ENCODE measurements at places on chromosomes 16 and 17.

DNA sequence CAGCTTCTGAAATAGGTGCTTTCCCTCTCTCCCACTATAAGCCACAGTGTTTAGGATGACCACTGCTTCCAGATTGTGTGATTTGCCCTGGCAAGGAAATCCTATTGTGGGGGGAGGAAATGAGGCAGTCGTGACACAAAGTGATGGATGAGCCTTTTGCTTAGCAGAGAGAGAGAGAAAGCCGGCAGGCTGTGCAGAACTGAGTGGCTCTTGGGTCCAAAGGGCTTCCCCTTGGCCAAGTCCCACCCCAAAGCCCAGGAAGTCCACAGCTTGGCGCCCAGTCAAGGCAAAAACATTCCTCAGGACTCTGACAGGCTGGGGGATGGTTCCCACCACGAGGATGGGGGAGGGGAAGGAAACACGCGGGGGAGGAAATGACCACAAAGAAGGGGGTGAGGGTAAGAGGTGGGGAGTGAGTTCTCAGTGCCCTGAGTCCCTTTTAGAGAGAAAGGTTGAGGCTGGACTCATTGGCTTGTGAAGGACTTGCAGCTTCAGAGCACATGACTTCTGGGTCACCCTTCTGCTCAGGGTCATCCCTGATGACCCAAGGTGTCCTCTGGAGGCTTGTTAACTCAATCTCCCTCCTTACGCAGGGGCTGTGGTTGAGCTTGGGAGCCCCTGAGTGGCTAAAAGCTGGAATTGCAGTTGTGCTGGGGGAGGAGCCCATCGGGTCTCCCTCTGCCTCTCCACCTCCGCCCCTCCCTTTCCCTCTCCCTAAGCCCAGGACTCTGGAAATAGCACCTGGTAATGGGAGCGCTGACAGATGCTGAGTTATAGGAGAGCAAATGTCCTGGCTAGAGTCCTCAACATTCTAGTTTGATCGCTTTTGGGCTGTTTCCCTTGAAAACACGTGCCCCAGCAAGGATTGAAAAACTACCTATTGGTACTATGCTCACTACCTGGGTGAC is 10.3 kb upstream of the MSL1 start:
- peak; percentile 61 for DNase-seq

DNA sequence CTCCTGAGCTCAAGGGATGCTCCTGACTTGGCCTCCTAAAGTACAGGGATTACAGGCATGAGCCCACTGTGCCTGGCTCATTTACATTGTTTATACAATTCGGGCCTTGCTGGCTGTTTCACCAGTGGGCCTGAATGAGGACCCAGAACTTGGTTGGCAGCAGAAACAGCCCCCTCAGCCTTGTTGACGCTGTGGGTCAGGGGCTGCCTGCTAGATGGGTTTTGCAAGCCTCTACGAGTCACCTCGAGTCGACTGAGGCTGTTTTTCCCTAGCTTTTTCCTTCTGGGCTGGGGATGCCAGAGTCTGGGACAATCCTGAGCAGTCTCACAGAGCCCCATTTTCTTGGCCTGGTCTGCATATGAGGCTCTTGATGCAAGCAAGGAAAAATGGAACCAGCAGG is 16.1 kb downstream of the PPL start:
- no peak for DNase-seq

GRCh38 chr17:58755269-58755576 is 431 bp upstream of the PPM1E start:
- DNase-seq: peak; percentile 15

DNA sequence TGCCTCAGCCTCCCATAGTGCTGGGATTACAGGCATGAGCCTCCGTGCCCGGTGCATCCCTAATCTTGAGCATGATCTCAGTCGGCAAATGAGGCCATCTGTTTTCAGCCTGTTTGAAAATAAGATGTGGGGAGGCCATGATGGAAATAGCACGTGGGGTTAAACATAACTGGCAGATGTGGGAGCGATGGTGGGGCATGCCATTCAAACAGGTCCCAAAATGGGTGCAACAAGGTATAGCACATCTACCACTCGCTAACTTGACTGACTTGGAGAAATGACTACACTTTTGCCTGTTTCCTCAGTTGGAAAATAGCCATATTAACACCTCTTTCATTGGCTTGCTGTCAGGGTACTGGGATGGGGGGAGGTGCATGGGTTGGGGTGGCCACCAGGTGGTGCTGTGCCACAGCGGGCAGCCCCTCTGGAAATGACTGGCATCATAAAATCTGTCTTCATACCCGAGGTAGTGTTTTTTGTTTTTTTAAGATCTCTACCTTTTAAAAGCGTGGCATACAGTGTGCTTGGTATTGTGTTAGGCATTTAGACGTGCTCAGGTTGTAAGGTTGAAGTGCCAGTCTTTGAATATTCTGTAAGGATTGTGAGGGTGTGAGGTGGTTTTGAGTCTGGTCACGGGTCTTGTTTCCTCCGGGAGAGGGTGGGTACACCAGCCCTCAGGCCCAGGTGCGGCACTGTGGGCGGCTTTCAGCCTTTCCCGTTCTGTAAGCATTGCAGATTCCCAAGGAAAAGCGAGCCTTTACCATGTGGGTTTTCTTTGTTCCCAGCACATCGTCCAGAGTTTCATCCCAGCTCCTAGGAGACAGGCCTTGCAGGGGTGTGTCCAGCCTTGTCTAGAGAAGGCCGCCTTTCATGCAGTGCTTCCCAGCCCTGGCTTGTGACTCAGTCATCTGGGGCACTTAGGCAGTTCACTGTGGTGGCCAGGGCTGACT is 2.9 kb upstream of the TTYH2 start:
- DNase-seq: no peak

DNA sequence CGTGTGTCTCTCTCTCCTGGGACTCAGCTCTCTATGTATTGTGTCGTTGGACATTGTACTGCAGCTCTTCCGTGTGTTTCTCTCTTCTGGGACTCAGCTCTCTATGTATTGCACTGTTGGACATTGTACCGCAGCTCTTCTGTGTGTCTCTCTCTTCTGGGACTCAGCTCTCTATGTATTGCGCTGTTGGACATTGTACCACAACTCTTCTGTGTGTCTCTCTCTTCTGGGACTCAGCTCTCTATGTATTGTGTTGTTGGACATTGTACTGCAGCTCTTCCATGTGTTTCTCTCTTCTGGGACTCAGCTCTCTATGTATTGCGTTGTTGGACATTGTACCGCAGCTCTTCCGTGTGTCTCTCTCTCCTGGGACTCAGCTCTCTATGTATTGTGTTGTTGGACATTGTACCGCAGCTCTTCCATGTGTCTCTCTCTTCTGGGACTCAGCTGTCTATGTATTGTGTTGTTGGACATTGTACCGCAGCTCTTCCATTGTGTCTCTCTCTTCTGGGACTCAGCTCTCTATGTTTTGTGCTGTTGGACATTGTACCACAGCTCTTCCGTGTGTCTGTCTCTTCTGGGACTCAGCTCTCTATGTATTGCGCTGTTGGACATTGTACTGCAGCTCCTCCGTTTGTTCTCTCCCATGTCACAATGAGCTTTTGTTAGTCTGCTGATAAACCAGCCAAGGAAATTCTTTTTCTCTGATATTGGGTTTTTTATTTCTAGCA is 84.8 kb downstream of the RPTOR start:
- DNase-seq: no peak

DNA sequence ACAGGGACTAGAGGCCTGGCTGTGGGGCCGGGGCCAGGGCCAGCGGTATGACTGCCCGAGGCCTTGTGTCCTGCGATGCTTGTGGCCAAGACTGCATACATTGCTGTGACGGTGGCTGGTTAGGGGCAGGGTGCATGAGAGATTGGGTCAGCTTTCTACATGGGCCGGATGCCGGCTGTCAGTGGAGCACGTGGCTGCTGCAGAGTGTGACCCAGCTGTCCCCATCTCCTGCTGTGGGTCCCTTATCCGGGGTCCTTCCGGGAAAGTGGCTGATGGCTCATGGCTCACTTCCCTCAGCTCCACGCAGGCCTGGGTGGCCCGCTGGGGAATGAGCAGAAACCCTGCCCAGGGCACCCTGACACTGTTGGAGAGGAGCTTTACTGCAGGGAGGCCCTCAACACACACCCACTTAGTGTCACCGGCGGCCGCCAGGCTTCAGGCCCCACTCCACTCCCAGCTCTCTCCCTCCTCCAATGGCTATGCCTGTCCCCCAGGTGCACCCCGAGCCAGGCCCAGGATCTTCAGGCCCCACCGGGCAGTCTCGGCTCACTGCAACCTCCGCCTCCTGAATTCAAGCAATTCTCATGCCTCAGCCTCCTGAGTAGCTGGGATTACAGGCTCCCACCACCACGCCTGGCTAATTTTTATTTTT is 808 bp upstream of the RGS11 start:
- no peak for DNase-seq

DNA sequence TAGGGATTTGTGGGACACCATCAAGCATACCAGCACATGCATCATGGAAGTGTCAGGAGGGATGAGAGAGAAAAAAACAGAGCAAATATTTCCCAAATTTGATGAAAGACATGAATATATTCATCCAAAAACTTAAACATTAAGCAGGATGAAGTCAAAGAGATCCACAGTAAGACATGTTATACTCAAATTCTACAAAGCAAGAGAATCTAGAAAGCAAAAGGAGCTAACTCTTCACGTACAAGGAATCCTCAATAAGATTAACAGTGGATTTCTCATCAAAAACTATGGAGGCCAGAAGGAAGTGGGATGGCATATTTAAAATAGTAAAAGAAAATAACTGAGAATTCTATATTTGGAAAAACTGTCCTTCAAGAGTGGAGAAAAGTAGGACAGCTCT is 374.8 kb downstream of the ZFHX3 start:
- DNase-seq: no peak

DNA sequence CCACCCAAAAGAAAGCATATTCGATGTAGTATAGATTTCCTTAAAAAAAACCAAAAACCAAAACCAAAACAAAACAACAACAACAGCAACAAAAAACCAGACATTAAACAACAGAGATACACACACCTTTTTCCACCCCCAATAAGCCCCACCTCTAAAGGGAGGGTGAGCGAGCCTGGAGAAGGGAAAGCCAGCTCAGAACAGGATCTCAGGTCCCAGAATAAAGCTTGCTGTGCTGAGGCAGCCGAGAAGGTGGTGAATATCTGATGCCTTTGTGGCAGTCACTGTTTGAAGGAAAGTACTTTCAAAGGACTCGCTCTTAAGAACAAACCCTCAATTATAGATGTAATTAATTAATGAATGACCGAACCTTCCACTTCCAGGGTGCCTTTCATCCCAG is 470 bp downstream of the KRT23 start:
- no peak for DNase-seq

DNA sequence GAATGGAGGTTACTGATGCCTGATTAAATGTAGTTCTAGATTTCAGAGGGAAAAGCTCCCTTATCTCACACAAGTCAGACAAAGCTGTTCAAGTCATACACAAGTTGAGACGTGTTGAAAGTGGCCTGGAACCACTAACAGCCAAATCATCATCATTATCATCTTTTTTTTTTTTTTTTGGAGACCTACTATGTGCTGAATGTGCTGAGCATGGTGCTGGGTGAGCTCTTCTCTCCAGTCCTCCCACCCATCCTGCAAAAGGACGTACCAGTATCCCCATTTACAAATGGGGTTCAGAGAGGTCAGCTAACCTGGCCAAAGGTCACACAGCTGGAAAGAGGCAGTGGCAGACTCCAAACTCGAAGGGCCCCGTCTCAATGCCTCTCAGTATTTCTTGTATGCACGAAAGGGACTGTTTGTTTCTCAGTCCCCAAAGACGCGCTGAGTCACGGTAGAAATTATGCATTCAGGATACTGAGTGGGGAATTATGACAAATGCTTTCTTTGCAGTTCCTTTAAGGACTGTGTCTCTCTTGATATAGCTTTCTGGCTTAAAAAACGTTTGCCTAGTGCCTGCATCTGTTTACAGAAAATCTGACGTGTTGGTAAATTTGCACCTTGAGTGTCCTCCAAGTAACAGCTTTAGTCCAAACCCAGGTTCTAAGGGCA is 235.5 kb downstream of the XYLT1 start:
- DNase-seq: no peak

GRCh38 chr17:63070031-63070430 is 104.0 kb downstream of the TANC2 start:
- DNase-seq: no peak

GRCh38 chr16:82954224-82954929 is 327.6 kb downstream of the CDH13 start:
- no peak for DNase-seq

GRCh38 chr16:66220702-66221101 is 145.8 kb upstream of the CDH5 start:
- DNase-seq: peak; percentile 23

DNA sequence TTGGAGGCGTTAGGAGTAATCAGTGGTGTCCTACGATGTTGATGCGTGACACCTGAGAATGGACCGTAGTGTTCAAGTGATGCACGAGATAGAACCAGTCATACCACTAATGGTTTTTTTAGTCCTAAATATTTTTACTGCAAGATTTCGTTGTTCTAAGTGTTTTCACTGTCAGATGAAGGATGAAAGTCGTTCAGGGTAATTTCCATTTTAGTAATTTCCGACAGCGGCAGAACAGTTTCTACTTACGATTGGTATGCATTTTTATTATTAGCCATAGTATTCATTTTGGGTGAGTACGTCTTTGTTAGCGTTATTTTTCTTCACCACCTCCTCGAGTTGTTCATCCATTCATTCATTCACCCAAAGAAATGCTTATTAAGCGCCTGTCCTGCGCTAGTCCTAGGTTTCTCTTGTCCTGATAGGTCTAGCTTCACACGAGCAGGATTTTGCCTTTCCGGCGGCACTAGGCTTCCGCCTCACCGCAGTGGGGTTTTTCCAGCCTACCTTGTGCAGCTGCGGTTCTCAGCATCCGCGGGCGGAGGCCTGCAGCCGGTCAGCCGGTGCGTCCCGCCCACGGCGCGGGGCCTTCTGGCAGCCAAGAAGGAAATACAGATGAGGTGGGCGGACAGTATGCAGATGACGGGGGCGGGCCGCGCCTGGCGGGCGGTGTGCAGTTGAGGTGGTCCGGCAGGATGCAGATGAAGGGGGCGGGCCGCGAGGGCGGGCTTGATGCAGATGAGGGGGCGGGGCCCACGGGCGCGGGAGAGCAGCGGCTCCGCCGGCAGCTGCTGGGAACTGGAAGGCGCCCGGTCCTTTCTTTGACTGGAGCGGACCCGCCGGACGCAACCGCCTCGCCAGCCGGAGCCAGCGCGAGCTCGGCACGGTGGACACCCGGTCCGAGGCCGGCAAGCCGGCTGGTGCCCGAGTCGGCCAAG is 146.4 kb downstream of the SPECC1 start:
- peak; percentile 85 for DNase-seq

DNA sequence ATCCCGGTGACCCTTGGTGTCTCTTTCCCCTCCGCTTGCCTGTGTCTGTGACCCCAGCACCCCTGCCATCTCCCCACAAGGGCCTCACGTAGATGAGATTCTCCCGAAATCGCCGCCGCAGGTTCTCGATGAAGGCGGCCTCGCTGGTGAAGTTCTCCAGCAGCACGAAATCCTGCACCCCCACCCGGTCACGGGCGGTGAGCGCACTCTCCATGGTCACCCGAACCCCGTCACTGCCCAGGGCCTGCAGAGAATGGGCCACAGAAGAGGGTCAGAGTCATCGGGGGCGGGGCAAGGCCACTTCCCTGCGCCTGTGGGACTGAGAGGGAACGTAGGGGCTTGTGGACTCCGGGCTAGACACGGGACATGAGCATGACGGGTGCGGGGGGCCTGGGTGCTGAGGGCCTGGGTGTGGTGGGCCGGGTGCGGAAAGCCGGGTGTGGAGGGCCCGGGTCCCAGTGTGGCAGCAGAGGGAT is 8.4 kb downstream of the MYO1C start:
- DNase-seq: no peak
